GM18507 (cell line): ENCODE measurements at places on chromosomes 6 and 20.
A peak's percentile ranks its signal among the peaks of the same experiment; 100 is the strongest.

DNA sequence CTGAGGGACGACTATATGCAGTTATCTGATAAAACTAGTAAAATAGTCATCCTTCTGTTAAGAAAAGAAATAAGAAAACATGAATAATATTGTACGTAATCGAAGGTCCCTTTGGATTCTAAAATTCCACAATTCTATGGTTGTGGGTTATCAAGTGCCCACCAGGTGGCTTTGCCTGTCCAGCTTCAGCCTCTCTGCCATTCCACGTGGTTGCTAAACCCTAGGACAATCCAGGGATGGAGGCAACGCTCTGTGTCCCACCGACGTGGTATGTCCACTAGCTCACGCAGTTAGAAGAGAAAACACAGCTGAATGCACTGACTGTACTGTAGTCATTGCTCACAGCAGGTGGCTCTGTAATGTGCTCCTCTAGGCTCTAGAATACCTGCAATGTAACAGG, 349.3 kb downstream of the FARS2 start:
- DNase-seq: no peak

GRCh38 chr6:84653027-84653551, 111.3 kb downstream of the TBX18 start:
- DNase-seq: no peak

- DNase-seq: no peak
Measured at GRCh38 chr6:55198715-55199114, 24.4 kb downstream of the HCRTR2 start.

DNA sequence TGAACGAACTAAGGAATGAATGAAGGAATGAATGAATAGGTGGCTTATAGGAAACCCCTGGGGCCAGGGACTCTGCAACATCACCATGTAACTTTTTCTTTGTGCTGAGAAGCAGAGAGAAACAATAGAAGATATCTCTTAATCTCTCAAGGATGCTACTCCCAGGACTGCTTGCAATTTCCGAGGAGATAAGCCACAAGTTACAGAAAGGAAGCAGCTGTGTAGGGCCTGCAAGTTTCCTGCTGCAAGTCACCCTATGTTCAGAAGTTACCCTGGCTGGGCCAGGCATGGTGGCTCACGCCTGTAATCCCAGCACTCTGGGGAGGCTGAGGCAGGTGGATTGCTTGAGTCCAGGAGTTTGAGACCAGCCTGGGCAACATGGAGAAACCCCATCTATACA, 7.3 kb upstream of the MAVS start:
- DNase-seq: no peak

DNA sequence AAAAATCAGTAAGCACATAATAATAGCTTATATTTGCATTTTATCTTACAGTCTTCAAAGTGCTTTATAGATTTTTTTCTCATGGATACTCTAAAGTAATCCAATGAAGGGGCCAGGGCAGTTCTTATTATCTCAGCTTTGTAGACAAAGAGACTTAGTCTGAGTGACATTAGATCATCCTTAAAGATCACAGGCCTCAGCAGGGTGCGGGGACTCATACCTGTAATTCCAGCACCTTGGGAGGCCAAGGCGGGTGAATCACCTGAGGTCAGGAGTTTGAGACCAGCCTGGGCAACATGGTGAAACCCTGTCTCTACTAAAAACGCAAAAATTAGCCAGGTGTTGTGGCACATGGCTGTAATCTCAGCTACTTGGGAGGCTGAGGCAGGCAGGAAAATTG, 14.5 kb downstream of the FERMT1 start:
- DNase-seq: no peak

DNA sequence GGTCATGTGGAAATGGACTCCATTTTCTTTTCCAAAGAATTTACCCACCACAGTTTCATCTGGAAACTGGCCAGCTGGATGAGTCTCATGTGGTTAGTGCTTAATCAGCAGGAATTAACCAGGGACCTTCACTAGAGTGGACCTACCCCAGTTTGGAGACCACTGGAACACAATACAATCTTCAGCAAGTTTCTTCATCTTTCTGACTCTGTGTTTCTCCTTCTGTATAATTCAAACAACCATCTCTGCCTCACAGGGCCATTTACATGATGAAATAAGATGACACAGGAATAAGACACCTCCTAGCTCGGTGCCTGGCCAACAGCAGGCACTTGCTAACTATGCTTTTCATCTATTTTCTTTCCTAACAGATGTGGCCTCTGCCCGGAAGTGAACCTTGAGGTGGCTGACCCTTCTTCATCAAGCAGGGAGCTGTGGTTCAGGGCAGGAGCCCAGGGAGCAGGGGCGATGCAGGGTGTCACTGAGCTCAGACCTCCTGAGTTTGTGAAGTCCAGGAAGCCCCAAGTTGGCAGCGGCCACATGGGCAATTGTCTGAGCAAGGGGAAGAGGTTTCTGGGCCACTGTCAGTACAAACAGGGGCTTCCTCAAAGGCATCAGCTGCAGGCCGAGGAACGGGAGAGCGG, 98.8 kb downstream of the SOD2 start:
- DNase-seq: no peak

DNA sequence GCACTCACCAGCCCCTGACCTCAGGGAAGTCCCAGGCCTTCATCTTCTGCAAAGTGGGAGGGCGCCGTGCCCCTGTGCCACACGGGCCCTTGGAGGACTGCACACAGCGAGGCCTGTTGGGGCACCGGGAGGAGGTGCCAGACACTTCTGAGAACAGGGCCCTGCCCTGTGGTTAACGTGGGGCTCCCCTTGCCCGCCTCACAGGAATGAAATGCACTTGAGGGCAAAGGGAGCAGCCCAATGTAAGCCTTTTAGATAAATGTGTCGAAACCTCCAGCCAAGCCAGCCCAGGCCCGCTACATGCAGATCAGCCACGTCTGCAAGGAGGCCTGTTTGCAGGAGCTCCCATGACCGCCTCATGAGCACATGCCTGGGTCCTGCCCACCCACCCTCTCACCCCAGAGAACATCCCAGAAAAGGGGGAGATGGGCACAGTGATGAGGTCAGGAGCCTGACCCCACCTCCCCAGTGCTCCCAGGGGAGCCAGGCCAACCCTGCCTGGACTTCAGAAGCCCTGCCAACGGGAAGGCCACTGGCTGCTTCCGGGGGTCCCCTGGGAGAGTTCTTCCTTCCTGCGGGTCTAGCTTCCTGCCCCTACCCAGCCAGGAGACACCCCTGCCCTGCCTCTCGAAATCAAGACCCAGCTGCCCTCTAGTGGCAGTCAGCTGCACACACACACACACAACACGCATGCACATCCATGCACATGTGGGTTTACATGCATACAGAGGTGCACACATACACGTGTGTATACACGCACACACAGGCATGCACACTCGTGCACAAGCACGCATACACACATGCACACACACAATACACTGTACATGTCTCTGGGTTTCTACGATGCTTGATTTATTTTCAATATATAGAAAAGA, 178.7 kb downstream of the TAF4 start:
- DNase-seq: peak; percentile 23

DNA sequence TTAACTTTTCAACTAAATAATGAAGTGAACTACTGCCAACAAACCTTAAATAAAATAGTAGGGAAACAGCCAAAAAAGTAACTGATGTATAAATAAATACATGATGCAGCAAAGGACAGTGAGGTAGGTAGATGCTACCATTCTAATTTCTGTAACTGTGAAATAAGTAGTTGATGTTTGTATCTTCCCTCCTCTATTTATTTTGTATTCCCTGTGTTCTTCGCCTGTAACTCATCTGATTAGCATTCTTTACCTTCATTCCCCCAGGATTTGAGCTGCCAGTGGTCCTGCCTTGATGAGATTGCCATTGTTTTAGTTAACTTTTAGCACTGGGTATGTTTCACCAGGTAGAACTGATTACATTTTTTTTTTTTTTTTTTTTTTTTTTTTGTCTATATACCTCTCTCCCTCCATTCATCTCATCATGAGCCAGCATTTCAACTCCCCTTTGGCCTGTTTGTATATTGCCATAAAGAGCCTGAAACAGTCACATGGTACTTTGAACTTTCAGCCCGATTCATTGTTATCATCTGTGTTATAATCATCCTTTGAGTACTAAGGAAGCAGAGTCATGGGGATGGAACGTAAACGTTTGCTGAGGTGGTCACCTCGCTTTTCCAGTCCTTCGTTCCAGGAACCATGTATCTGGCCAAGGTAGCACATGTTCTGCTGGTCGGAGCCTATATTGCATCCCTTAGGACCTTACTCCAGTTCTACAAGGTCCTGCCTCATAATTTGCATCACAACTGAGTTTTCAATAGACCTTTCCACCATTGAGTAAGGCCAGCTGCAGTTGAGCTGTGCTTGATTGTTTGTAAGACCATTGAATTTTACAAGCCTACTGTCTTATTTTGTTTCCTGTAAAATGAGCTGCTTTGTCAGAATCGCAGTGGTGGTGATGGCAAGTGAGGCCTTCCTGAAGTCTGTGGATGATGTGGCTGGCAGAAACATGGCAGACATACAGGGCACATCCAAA, 107.6 kb downstream of the JAG1 start:
- DNase-seq: no peak

DNA sequence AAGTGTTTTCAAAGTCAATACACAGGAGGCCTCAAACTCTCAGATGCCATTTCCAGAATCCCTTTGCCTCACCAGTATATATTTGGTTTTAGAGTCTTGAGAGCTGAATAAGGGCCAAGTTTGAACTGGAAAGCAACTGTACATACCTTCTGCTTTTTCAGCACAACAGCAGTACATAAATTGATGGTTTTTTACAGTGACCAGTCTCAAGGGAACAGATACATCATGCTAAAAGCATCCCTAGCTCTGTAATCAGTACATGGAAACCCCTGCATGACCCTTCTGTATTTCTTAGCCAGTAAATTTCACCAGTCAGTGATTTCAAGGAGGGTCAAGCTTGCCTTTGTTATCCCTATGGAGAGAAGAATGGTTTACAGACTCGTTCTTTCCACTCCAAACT, 40.6 kb upstream of the ECHDC1 start:
- DNase-seq: no peak

- DNase-seq: no peak
Measured at GRCh38 chr6:137989664-137990063, 117.6 kb downstream of the PERP start.

DNA sequence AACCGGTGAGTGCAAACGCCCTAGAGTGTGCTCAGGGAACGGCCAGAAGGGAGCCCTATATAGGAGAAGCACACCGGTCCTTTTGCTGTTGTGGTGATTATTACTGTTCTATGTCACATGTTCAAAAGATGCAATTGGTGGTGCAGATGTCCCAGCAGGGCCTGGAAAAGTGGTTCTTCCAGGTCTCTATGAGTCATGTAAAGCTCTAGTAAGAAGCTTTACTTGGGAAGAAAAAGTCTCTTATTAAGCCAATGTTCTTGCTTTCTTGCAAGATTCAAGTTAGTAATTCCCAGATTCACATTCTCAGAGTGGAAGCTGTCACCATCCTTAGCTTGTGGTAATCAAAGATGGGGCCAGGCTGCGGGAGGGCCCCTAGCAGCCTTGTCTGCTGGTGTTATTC, 23.3 kb downstream of the EDN3 start:
- no peak for DNase-seq

DNA sequence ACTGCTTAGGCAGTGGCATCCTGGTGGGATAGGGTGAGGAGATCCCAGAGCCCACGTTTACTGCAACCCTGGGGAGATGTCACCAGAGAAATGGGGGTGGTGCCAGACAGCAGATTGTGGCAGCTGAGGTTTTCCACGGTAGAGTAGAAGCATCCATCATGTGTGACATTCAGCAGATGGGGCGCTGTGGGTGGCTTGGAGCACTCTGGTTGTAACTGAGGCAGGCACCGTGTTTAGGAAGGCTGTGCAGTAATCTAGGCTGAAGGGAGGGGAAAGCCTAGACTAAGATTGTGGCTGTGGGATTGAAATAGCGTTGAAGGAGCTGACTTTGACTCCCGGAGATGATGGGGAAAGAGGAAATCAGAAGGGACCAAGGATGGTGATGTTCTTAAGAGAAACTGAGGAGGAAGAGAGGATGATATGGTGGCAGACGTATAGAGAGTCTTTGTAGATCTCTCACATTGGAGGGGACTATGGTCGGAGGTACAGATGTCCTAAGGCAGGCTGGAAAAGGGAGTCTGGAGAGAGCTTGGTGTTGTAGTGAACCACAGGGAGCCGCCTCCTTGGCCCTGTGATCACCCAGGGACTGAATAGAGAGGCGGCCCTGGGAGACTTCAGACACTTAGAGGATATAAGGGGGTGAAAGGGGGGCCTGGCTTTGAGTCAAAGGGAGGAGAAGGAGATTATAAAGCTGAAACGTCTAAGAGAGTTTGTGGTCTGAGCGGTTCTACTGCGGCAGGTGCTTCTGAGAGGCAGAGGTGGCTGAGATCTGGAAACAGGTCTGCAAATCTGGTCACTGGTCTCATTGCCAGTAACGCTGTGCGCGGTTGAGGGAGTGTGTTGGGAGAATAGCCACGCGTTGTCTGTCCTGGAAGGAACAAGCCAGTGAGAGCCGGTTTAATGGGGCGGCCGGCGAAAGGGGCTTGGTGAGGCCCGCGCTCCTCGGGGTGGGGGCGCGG, 792 bp upstream of the MICA start:
- DNase-seq: no peak

GRCh38 chr20:41306061-41306727, 11.3 kb downstream of the ZHX3 start:
- peak; percentile 44 for DNase-seq

DNA sequence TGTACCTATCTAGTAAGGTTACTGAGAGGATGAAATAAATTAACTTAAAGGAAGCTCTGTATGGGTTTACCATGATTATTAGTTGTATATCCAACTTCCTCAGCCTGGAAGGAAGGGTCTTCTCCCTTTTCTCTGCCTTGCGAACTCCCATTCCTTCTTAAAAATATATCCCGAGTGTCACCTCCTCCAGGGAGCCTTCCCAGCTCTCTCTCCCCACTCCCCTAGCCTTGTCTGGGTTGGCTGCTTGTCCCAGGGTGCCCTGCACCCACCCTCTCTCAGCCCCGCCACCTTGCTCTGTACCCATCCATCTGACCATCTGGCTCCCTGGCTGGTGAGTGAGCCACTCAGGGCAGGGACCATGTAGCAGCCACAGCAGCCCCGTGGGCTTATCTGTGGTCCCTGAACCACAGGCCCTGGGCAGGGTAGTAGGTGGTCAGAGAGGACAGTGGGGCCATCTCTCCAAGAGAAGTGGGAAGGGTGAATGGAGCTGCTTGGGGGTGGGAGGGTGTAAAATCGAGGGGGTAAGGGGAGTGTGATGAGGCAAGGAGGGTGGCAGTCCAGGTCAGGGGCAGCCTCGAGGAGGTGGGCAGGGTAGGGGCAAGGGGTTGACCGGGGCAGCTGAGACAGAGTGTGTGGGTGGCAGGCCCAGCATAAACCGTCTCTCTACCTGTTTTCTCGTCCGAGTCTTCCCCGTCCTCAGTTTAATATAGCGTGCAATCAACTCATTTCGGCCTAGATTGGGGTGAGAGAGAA, 12.8 kb downstream of the TEAD3 start:
- DNase-seq: no peak

GRCh38 chr6:145339089-145339488, 396.2 kb downstream of the EPM2A start:
- no peak for DNase-seq

DNA sequence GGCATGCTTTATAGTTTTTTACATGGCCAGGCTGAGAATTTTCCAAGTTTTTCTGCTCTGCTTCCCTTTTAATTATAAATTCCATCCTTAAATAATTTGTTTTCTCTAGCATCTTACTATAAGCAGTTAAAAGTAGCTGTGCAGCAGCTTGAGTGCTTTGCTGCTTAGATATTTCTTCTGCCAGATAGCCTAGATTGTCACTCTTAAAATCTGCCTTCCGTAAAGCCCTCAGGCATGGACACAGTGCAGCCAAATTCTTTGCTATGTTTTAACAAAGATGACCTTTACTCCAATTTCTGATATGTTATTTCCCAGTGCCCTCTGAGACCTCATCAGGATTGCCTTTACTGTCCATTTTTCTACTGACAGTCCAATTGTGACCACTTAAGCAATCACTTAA, 92.6 kb upstream of the SGK1 start:
- DNase-seq: no peak
